Left lobe of liver (tissue), 2 donors: ENCODE measurements at places on chromosomes 12 and 14. TPM values are rescaled to one million over a fixed set of nuclear protein-coding genes. Genes with fewer than 3 reads are reported as not detected.

- DNase-seq = no peak
These were observed 58.0 kb downstream of the TRAFD1 start for GRCh38 chr12:112183141-112184021.

ARMH4 gene
- 0.96 TPM for total RNA-seq

DNA sequence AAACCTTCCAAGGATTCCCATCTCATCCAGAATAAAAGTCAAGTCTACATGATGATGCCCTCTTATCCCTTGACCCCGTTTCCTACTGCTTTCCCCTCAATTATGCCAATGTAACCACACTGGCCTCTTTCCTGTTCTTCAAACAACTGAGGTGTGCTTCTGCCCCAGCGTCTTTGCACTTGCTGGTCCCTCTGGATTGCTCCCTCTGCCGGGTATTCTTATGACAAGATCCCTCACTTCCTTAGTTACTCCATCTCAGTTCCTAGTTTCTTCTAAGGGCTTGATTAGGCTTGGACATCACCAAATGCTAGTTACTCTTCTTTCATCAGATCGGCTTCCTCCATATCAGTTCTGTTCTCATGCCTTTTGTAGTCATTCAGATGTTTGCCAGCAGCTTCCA lies 32.7 kb upstream of the PELI2 start:
- no peak for DNase-seq

DNA sequence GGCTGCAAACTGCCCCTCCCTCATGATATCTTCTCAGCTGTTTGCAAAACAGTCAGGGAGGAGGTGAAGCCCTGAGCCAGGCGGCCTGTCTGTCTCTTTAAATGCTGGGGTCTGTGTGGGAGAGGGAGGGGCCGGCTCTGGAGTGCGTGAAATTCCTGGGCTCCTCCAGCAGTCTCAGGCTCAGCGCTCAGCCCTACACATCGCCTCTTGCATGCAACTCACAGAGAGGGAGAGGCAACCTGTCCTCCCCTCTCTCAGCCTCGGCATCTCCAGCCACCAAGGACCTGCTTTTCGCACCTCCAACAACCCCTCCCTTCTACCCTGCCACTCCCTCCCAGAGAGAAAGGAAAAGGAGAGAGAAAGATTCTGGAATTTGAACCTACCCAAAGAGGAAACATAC lies at the start of gene NRXN3:
Gene NRXN3 (plus strand): TSS at position 171 of the 400 bp plus-strand sequence. CDS start 72,721 bp downstream, outside the sequence.
- no peak for DNase-seq

DNA sequence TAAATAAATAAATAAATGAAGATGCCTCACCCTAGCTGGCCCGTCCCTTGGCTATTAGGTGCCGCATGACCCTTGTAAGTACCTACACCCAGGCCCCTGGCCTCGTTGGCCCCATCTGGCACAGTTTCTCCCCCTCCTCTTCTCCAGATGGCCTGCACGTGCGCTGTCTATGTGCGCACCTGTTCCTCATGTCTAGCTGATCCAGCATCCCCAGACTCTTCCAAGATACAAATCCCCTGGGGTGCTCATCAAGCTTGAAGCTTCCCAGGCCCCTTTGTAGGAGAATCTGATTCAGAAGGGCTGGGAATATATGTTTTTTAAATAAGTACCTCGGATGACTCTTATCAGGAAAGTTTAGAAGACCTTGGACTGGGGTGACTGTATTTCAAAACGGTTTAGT lies 133.3 kb downstream of the CHST11 start:
- DNase-seq = no peak

DNA sequence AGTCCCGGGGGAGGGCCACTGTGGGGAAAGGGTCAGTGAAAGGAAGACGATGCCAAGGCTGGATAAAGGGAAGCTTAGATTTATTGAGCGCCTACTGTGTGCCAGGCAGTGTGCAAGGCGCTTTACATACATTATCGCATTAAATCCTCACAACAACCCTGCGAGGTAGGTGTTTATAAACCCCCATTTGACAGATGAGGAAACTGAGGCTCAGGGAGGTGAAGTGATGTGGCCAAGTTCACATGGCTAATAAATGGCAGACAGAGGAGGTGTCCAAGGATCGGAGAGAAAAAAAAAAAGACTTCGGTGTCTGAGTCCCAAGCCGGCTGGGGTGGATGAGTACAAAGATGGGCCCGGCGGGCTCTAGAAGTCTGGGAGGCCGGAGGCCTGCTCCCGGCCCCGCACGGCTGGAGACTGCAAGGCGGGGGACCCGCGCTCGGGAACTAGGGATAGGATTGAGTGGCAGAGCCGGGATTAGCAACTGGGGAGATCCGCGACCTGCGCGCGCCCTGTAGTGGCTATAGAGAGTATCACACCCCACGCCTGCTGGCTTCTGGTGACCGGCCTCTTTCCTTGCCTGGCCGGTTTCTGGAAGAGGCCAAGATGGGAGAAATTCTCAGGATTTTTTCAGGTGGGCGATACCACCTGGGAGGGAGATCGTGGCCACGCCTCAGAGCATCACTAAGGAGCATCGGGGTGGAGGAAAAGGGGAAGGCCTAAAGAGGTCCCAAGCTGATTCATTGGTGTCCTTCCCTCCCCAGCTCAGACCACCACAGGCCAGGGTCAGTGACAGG lies 3.9 kb downstream of the DDN start:
- DNase-seq = peak; percentile 76

DNA sequence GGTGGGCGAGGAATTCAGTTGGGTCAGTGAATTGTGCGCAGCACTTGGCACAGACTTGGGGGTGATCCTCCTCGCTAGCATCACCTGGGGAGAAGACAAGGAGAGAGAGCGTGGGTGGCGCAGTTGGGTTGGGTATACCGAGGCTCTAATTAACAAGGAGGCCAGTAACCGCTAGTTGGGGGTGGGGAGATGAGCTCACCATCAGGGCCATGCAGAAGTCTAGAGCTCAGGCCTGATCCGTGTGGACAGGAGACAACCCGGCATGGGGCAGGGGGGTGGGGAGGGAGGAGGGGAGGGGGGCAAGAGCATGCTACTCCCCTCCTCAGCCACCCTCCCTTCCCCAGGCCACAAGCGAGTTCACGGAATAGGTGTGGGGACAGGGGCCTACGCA lies 580 bp downstream of the SALL2 start:
- DNase-seq = no peak

DNA sequence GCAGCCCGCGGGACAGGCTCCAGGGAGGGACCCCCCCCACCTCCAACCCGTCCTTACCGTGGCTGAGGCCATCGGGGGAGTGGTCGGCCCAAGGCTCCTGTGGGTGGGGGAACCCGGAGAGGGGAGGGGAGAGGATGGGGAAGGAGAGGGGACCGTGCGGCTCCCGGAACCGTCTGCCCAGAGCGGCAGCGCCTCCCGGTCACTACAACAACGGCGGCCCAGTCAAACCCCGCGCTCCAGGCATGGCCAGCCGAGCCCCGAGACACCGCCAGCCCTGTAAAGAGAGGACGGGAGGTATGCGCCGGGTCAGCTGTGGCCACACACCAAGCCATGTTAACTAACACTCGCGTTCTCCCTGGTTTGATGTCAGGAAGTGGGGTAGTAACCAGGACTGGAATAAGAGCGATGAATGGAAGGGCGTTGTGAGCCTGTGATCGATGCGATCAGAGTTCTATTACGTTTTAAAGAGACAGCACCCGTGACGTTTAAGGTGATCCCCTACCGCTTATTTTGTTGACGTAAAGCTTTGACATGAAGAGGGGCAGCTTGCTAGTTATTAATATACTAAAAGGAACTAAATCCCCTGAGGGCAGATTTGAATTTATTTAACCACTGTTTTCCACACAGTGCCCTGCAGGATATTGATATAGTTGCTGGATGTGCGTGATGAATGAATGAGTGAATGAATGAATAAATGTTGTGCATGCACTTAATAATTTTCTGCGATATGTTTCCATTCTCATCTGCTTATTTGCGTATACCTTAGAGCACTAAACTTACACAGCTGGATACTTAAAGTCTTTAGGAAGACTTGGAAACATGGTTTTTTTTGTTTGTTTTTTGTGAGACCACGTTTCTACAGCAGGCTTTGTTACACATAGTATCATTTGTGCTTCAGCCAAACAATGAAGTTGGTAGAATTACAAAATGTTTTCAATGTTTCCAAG lies at the start of gene POC1B:
Gene POC1B (minus strand): TSS at position 224 of the 947 bp plus-strand sequence. CDS start 152 bp downstream, at position 72.
- peak; percentile 87 for DNase-seq

DNA sequence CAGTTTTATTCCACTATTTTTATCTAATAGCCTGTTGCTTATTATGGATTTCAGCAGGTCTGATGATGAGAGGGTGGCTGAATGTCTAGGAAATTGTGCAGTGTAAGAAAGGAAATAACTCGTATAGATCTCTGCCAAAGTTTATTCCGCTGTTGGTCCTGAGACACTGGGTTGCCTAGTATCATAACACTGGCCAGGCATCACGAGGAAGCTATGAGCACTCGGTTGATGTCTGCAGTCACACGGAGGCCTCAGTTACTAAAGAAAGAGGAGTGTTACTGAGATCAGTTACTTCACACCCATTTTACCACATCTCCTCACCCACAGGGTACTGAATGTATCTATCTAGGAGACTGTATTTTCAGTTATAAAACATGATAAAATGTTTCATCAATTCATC lies 21.9 kb downstream of the BHLHE41 start:
- no peak for DNase-seq

GRCh38 chr12:87491089-87491488 lies 538.1 kb downstream of the C12orf50 start:
- DNase-seq = no peak

- no peak for DNase-seq
These were observed 85.8 kb downstream of the NUMB start for GRCh38 chr14:73372529-73372928.

ALX1 gene
- not detected for total RNA-seq

GRCh38 chr12:14950421-14950820 lies 11.0 kb downstream of the ARHGDIB start:
- DNase-seq = no peak

CNTN1 gene
- 0.60 TPM for total RNA-seq

- no peak for DNase-seq
These were observed 83.4 kb downstream of the ADCK1 start for GRCh38 chr14:77883131-77883846.

RNF212B gene
- total RNA-seq = not detected

TMPRSS12 gene
- total RNA-seq = not detected
